ENCODE measurements at places on chromosomes 6 and 20.

GRCh38 chr20:34941226-34941625 is 14.4 kb downstream of the GSS start:
- no peak for DNase-seq

- DNase-seq: no peak
Measured at GRCh38 chr6:122007339-122007738, 392.1 kb upstream of the HSF2 start.

DNA sequence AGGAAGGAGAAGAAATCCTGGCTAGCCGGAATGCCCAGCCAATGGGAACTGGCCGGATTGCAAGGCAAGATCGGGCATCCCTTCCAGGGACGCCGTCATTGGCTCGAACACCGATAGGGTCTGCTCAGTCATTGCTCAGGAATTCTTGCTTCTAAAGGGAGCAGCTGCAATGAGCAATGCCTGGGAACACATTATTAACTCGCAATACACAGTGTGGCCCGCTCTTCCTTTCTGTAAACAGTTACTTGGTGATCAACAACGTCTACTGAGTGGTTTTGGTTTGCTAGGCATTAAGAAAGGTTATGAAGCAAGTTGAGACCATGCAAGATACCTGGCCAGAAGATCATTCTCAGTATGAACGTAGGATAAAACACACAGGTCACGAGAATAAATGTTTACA is 165.4 kb upstream of the CITED2 start:
- no peak for DNase-seq

- no peak for DNase-seq
Measured at GRCh38 chr6:116060572-116061283, at the start of gene FRK. FRK (minus strand) TSS chr6:116060891; CDS start chr6:116060311, 580 bp downstream.

DNA sequence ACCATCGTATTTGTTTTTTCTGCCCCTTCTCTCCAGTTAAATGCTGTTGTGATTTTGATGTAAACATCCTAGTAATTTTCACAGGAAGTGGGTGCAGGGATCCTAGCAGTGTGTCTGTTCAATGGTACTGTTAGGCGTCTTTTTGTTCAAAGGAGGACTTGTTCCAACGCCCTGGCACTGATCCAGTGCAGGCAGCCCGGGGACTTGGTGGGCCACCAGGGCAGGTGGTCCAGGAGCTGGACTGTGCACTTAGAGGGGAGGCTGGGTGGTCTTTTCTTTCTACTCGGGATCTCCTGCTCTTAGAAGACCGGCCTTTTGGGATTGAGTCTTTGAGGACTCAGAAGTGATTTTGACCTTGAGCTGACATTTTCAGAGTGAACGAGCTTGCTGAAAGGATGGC is 41.1 kb upstream of the NKX2-2 start:
- DNase-seq: no peak

DNA sequence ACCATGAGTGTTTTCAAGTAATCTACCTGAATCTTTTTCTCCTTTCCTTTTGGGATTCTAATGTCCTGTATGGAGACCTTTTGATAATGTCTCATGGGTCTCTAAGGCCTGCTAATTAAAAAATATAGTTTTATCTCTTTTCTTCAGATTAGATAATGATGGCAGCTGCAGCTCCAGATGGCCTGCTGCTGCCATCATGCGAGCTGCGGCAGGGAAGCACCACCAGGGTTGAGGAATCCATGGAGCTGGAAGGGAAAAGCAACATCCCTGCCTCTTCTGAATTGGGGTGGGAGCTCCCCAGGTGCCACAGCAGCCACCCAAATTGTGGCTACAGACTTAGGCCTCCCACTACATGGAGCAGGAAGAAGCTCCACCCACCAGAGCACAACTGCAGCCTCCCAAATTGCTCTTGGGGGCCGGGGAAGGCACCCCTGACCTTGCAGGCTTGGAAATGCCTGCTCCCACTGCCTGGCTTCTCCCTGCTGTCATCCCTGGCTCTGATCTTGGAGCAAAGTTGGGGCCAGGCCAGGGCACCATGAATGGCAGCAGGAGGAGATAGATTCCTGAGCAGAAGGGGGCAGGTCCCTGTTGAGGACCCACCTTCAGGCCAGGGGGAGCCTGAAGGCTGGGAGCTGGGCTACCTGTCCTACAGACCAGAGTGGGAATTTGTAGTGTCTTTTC is 189.6 kb upstream of the MAN1A1 start:
- no peak for DNase-seq

DNA sequence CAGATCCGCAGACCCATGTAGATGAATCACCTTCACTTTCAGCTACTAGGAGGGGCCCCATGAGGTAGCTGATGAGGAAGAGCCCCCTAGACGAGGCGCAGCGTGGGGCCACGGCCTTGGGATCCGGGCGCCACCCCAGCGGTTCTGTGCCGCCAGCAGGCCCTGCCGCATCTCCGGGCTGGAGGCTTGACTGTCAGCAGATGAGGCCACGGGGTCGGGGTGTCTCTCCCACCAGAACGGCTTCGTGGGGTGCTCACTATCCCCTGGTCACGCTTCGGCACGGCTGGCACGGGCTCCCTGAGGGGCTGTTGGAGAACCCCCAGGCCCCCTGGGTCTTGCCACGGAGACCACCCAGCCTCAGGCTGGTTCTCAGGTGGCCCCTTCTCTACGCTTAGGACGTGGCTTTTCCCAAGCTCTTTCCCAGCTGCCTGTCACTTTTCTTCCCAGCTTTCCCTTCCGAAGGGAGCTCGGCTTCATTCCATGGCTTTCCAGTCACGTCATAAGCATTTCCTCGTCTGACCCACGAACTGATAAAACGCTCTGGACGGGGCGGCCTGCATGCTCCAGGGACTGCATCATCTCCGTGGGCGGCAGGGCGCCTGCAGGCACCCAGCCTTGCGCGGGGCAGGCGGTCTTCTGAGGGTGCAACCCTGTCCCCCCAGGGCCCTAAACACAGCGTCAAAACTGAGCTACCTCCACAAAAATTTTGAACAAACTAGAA is 85.9 kb downstream of the THBS2 start:
- DNase-seq: no peak

GRCh38 chr6:51396583-51396982 is 577.9 kb downstream of the TFAP2B start:
- DNase-seq: no peak

- no peak for DNase-seq
Measured at GRCh38 chr6:119501798-119502483, 152.4 kb upstream of the MAN1A1 start.

- DNase-seq: no peak
Measured at GRCh38 chr20:44695674-44696300, 19.4 kb upstream of the CCN5 start.

DNA sequence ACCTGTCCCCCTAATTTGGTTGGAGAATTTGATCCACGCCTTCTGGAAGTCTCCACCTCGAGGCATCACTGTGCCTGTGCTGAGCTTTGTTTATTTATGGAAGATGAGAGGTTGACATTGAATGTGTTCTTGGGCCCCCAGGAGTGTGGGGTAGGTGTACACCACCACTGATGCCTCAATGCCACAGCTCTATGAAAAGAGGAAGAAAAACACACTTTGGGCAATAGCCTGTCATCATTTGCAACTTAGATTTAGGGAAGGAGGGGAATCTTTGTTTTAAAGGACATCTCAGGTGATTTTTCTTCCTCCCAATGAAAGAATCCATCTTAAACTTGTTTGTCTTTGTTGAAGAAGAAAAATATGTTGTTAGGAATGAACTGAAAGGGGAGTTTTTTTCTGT is 42.6 kb downstream of the TBC1D7 start:
- no peak for DNase-seq

GRCh38 chr6:109471105-109471810 is 11.8 kb downstream of the ZBTB24 start:
- no peak for DNase-seq

Data from CD4-positive, alpha-beta memory T cell (primary cell).